ENCODE measurements at places on chromosomes 2 and 18. TPM values are rescaled to one million over a fixed set of nuclear protein-coding genes. Genes with fewer than 3 reads are reported as not detected.

GRCh38 chr2:129755786-129756185 lies 223.7 kb upstream of the RAB6C start:
- DNase-seq = no peak

DNA sequence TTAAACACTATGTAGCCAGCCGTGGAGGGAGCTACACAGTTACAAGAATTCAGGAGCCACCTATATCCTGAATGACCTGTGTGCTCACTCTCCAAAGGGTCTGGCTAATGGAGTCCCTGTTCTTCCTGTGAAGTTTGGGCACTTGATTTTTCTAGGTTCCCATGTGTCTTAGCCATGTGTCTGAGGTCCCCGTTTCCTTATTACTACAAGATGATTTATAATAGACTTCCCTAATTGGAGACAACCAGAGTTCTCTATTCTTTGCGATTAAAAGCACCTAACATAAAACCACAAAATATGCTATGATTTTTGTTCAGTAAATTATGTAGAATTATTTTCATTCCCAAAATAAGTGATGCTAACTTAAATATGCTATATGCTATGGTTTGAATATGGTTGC lies 83.4 kb downstream of the PDK1 start:
- DNase-seq = no peak

DNA sequence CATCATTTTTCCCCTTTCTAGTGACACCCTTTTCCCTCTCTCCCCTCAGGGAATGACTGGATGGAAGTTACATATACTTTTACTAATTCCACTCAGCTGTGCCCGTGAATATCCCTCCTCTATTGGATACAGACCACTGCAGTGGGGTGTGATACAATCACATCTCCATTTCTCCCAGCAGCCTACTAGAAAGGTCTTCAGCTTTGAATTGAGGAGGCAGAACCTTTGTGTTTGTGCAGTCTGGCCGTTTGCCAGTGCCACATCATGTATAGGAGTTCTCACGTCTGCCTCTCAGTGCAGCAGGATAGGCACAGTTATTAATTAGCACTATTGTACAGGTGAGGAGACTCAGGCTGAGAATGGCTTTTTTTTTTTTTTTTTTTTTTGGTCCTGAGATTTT lies 16.4 kb downstream of the TNFRSF11A start:
- DNase-seq = no peak

- DNase-seq = no peak
These were observed 92.3 kb downstream of the ETAA1 start for GRCh38 chr2:67489396-67489795.

GRCh38 chr18:12053289-12053688 lies 40.4 kb upstream of the ANKRD62 start:
- DNase-seq = no peak

XRCC5 gene
- 121 TPM for polyA plus RNA-seq

MC2R gene
- not detected for polyA plus RNA-seq

GRCh38 chr2:101815739-101816391 lies 118.4 kb downstream of the MAP4K4 start:
- no peak for DNase-seq

DNA sequence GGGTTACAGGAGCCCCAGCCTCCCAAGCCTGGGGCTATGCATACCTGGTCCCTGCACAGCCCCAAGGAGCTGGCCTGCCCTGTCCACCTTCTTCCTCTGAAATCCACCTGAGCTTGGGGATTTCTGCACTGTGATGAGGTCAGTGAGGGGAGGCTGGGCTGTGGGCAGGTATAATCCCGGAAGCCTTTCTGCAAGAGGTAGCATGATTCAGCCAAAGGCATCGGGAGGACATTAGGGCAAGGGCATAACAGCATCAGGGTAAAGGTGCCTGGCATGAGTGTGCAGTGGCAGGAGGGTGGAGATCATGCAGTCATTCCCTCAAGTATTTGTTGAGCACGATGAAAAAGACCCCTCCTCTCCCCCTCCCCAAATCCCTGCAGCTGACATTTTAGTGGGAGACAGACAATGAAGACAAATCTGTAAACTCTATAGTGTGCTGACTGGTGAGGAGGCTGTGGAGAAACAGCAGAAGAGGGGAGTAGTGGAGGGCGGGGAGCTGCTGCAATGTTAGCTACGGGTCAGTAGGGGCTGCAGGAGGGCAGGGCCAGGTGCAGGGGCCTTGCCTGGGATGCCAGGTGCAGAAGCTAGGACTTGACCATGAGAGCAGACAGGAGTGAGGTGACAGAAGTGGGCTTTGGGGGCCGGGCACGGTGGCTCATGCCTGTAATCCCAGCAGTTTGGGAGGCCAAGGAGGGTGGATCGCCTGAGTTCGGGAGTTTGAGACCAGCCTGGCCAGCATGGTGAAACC lies 18.7 kb downstream of the ZFP36L2 start:
- DNase-seq = no peak

DNA sequence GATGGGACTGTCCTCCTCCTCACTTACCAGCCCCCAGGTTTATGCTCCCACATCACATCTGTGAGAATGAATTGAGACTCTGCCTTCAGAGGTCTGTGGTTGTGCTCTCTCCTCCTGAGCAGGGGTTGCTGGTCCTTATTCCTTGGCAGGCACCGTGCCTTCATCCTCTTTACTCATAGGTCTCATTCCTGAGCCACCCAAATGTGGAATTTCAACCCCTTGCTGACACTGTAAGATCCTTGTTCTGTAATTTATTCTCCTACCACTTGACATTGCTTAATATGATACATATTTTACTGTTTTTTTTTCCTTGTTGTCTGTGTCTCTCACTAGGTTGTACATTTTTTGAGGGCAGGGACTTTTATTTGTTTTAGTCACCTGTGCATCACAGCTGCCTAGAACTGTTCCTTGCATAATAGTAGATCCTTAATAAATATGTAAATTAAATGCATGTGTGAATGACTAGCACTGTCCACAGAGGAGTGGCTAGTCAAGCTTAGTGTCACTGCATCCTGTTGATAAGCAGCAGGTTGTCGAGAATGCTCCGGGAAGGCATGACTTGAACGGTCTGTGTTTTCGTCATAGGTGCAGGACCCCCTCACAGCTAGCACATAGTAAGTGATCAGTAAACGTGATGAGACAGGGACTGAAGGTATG lies 180.6 kb downstream of the ZNF407 start:
- DNase-seq = no peak

DNA sequence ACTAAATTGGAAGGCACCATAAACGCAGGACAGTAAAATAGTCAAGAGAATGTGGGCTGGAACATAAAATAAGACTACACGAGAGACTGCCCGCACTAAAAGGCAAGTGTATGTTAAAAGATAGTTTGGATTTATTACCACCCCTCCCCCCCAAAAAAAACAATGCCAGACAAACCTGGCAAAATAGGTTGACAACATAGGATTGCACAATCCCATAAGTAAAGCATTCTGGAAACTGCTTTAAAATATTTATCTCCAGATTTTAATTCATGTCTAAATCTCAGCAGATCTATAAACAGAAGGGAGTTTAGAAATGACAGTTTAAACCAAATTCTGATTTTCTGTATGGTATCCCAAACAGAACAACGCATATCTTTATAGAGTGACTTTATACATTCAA lies 455.1 kb downstream of the ERBB4 start:
- no peak for DNase-seq

CHRNA1 gene
- polyA plus RNA-seq = not detected

DNA sequence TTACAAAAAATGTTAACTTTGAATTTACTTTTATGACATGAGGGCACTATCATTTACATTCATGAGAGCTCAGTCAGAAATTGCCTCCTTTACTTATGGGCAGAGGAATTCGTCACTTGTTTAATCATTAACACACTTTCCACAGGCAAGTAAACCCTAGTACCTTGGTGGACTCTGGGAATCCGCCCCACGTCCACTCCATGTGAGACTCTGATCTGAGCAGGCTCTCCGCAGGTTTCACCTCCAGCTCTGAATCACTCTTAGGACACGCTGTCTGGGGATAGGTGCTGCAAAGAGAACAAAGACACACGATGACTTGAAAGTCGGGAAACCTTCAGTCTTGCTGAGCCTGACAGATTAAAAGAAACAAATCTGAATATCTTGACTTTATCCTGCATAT lies 73.6 kb downstream of the LPIN2 start:
- DNase-seq = no peak

DNA sequence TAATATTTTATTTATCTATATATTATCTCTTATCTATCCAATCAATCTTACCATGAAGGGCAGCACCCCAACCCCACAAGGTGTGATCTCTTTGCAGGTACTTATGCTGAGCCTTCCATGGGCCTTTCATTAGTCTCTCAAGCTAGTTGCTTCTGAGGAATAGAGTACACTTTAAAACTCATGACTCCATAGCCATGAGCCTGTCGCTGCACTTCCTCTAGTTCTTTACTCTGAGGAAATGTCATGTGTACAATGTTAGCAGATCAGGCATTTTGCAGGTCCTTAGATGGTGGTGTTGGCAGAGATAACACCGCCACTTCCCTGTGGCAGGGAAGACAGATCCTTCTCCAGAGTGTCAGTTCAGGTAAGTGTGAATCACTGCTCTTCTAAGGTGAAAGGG lies 29.5 kb upstream of the STAT4 start:
- DNase-seq = no peak

DNA sequence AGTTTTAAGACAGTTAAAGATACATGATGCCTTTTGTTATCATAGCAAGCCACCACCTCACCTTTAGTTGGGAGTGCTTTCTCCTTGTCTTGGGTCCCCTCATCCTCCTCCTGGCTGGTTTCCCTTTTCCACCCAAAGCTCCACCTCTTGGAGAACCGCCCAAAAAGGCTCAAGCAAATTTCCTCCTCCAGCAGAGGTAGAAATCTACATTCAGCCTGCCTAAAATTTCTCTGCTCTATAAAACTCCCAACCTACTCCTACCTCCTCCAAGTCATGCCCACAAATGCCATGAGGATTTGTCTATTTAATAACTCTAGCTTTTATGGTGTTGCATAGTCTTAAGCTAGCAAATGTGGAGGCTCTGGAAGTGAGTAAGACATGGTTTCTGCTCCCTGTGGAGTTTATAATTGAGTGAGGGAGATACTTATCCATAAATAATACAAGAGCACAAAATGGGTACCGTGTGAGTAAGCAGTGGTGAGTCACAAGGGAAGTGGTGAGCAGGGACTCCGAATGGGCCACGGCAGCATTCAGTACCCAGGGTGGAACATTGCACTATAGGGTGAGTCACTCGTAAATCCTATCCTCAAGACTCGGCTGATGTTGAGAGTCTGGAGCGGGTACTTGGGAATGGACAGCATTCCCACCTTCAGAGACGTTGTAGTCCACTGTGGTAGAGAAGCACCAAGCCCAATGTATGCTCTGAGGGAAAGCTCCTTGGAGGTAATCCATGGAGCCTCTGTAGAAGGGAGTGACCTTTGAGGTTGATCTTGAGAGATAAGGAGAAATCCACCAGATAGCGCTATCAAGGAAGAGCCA lies 146.3 kb downstream of the RTN4 start:
- no peak for DNase-seq

DNER gene
- polyA plus RNA-seq = 2.9 TPM

GRCh38 chr2:232731470-232731869 lies 34.3 kb downstream of the GIGYF2 start:
- DNase-seq = no peak

- DNase-seq = no peak
These were observed 47.4 kb downstream of the LRRFIP1 start for GRCh38 chr2:237674731-237675276.

ALLC gene
- polyA plus RNA-seq = 0.19 TPM

PSD4 gene
- 6.3 TPM for polyA plus RNA-seq
